NK-92 treated with Interleukin-12 subunit alpha and Interleukin-12 subunit beta, amount 100 ng/mL, for 24 hours (cell line): ENCODE measurements at places on chromosomes 6 and 20.

- DNase-seq: no peak
Observed at GRCh38 chr6:37172912-37173492, 3.0 kb downstream of the PIM1 start.

GRCh38 chr6:10518557-10519407 is 2.4 kb upstream of the GCNT2 start:
- DNase-seq: no peak

DNA sequence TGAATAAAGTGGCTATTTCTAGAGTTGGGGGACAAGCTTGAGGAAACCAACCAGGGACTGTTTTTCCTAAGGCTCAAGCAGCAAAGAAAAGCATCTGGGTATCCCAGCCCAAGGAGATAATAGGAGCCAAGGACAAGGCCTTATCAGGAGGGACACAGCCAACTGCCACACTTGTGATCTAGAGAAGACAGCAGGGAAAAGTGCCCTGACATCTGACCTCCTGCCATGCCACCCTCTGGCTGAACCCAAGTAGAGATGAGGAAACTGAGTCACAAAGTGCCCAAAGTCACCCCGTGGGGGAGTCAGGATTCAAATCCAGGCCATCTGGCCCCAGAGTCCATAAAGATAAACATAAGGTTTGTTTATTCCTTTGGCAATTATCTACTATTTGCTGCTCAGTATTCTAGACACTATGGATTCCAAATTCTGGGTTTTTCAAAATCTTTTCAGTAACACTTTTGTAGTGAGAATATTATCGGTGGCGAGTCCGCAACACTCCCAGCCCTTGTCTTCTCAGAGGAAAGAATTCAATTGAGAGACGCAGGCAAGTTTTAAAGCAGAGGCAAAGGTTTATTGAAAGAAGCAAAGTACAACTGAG is 3.5 kb upstream of the LBP start:
- DNase-seq: no peak

DNA sequence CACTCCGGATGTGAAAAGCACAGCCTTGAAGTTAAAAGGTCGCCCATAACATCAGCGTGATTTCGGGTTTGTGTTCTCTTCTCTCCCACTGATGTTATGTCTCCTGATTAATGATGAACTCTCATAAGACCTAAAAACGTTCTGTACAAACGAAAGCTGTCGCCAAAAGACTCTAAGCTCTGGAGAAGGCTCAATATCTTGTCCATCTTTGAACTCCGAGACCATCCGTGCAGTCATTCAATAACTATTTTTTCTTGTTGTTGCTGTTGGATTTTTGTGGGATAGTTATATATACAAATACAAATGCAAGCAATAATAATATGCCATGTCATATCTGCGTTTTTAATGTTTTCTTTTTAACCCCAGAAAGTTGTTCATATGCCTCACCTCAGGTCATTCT is 291.8 kb upstream of the MARCKS start:
- DNase-seq: no peak

GRCh38 chr6:14550410-14550809 is 432.8 kb downstream of the CD83 start:
- DNase-seq: no peak

GRCh38 chr20:51460163-51460562 is 82.4 kb downstream of the NFATC2 start:
- no peak for DNase-seq

DNA sequence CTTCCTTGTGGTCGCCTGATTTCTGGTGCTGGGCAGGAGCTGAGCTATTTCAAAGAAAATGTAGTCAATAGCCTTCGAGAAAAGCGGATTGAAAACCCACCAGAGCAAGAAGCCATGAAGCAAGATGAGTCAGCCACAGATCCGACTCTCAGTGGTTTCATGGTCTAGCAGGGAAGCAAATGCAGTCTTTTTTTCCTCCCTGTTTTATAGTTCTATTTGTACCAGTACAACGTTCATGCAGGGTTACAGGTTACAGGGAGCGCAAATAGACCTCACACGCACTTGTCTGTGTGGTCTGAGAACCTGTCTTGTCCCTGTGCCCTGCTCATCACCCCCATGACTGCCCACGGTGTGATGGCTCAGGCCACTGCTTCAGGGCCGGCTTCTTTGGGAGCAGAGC is 309.8 kb upstream of the SUPT3H start:
- DNase-seq: no peak
